Stimulated activated CD4-positive, alpha-beta T cell treated with anti-CD3 and anti-CD28 coated beads, TNF-alpha, amount 100 ng/mL, for 1 hour (primary cell): ENCODE measurements at places on chromosomes 16 and 17.

DNA sequence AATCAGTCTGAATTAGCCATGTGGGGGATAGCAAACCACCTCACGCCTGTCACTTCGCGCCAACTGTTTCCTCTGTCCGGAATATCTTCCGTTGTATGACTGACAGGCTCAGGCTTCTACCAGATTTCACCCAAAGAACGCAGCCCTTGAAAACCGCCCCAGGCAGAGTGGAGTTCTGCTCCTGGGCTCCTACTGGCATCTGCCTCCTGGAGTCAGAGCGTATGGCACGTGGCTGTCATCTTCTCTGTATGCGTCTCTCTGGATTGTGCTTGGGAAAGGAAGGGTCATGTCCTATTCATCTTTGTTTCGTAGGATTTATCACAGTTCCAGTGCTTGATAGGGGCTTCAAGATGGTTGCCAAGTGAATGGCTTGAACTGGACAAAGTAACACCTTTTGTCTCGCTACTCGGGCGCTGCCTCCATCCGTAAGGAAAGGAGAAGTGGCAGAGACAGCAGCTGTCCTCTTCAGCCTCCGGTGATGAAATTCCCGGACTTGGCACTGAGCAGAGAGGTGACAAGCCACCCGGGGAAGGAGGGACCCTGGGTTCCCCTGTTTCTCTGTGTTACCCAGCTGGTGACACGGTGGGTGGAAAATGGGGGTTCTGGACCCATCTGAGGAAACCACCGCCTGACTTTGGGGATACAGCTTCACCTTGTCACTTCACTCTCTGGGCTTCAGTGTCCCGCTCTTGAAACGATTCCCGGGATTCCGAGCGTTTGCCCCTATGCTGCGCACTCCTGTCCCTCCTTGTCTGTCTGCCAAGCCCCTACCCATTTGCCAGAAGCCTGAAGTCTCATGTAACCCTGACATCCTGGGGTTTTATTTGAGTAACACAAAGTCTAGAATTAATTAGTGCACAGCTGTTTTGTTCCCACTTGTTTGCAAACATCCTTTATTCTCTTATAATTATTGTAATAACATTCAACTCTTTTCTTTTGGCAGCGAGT, 13.9 kb downstream of the KIAA0513 start:
- no peak for DNase-seq

DNA sequence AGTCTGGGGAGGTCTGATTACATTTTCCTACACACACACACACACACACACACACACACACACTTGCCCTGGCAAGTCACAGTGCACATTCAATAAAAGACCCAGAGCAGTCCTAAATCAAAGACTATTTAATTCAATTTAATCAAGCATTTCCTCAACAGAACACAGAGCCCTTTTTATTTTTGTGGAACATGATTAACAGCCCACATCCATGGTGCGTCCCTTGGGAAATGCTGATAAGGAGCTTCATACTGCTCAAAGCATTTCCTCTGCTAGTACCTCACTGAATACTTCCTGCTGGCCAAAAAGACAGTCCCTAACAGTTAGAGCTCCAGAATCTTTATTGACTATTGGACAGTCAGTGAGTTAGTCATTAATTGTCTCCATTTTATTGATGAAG, 43.1 kb upstream of the MYH10 start:
- no peak for DNase-seq

DNA sequence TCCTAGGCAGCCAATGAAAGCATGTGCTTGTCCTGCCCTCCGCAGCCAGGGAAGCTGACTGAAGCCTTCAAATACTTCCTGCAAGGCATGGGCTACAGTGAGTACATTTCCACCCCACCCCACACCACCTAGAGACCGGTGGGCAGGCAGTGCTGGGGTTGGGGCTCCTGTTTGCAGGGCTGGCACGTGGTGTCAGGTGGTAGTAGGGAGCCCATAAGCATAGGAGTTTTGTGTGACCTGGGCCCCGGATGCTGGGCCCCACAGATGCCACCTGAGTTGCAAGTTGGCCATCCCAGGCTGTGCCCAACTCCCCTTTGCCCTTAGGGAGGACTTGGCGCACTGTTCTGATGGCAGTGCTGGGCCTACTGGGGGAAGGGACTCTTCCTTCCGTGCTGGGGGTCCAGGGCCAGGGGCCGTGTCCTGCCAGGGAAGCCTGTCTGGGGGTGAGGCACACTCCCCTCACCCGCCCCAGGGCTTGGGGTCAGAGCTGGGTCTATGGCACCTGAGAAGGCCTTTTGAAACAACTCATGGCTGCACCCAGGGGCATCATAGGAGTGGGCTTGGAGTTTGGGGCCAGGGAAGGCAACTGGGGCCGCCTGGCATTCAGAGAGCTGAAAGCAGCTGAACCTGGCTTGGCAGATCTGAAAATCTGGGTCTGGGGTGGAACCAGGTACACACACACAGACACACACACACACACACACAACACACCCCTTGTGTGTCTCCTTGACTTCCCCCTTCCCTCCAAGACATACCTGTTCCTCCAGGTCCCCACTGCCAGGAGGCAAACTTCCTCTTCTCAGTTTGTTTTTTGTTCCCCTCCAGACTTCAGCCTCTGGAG, 5.8 kb upstream of the SETD6 start:
- DNase-seq = no peak

- DNase-seq = no peak
These were observed 5.9 kb downstream of the ADAD2 start for GRCh38 chr16:84196727-84197394.

DNA sequence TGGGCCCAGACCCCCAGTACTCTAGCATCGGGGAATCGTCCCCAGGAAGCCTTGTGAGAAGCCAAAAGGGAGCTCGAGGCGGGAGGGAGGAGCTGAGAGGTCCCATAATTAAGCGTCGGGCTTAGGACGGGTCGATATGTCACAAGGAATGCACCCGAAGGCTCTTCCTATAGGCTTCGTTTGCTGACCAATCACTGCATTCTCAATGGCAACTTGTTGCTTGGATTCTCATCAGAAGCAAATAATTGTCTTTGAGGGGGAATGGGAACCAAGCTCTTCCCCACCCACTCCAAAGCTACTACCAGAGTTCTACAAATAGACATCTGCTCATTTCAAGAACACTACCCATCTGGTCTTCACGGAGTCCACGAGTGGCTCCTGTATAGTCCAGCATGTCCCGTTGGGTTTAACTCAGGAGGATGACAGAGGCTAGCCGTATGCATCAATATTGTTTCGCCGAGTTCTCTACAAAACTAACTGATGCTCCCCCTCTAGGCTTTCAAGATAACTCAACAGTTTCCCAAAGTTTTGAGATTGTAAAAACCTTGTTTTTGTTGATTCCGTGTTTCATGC, 628 bp upstream of the BLMH start:
- DNase-seq = no peak

DNA sequence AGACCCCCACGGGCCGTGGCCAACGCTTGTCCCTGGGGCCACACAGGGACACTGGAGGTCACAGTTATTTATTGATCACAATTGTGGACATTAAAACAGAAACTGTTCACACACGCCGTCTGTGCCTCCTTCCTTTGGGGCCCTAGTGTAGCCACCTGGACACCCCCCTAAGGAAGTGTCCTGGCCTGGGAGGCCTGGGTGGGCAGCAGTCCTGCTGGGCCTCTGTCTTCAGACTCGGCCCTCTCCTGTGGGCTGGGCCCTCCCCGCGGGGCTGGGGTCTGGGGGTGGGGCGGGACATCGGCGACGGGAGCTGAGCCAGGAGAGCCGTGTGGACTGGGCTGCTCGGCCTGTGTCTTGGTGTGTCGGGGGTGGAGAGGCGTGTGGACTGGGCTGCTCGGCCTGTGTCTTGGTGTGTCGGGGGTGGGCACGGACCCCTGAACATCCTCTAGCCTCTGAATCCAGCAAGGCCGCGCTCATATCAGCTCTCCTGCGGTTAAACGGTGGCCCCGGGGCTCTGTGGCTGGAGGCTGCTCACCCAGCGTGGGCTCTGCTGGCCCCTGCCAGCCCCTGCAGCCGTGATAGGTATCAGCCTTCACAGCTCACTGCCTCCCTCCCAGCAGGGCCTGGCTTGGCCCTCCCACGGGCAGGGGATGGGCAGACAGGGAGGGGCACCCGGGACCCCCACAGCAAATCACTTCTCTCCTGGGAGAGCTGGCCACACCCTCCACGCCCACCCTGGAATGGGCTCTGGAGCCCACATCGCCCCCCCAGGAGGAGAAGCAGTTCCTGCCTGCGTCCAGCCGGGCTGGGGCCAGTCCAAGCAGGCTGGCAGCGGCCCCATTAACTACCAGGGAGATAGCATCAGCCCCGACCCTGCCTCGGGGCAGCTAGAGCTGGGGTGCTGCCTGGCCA, 1.1 kb upstream of the NHLRC4 start:
- DNase-seq = no peak

GRCh38 chr17:51155416-51155815, 2.1 kb downstream of the NME1 start:
- DNase-seq = no peak
